ENCODE measurements at places on chromosomes 11 and 22.
A peak's percentile ranks its signal among the peaks of the same experiment; 100 is the strongest.

DNA sequence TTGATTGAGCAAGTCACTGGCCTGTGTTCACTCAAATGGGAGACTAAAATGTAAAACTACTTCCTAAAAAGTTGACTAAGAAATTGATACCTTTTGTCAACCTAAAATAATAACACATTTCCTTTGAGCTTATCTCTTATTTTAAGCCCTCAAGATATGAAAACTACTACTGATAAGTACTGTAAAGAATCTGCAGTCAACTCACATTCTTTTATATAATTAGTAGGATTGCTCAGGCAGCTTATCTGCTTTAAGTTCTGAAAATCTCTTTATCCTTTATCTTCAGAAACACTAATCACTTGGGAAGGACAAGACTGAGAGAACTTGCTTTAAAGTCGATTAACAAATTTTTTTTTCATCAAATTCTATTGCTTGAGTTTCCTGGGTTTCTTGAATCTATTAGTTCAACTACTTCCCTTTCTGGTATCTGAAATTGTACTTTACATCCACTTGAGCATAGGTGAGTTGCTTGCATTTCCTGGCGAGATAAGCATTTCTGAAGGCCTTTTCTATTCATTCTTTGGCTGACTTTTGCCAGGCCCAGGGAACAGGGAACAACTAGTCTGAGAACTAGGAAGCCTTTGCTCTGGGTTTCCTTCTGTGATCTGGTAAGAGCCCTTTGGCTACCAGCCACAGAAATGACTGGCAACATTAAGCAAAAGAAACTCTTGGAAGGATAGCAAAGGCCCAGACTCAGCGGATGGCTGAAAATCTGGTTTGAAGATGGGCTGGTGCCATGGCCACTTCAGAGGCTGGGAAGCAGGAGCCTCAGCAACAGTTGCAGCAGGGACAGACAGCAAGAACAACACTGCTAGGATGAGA lies 19.3 kb upstream of the CSRP3 start:
- no peak for DNase-seq

GRCh38 chr22:44931077-44931540 lies 78.7 kb downstream of the PHF21B start:
- peak; percentile 53 for DNase-seq

DNA sequence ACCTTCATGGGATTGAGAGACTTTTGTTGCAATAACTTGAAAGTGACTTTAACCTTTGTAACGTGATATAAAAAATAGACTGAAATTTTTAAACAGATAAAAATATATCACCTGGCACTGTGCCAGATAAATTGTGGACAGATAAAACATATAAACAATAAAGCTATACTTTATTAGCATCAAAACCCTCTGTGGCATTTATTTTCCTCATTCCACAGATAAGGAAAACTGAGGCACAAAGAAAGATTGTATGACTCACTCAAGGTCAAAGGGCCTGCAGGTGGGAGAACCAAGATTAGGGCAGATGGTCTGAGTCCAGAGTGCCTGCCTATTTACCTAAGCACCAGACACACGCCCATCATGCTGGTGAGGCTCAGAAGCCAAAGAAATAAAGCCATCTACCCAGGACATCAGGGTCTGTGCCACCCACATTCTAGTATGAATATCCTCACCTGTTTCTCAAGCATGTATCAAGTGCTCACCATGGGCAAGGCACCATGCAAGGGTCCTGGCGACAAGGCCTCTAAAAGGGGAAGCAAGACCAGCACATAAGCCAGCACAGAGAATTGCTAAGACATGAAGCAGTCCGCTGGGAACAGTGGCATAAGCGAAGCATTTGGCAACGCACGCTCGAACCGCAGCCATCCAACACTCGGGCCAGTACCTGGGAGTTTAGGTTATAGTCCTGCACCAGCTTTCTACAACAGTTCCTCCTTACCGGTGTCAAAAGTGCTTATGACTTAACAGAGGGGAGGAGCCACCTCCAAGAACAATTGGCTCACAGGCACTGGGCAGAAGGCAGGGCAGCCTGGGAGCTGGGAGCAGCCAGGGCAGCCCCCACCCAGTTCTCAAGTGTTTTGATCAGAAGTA lies 17.6 kb downstream of the MYH9 start:
- peak; percentile 57 for DNase-seq

DNA sequence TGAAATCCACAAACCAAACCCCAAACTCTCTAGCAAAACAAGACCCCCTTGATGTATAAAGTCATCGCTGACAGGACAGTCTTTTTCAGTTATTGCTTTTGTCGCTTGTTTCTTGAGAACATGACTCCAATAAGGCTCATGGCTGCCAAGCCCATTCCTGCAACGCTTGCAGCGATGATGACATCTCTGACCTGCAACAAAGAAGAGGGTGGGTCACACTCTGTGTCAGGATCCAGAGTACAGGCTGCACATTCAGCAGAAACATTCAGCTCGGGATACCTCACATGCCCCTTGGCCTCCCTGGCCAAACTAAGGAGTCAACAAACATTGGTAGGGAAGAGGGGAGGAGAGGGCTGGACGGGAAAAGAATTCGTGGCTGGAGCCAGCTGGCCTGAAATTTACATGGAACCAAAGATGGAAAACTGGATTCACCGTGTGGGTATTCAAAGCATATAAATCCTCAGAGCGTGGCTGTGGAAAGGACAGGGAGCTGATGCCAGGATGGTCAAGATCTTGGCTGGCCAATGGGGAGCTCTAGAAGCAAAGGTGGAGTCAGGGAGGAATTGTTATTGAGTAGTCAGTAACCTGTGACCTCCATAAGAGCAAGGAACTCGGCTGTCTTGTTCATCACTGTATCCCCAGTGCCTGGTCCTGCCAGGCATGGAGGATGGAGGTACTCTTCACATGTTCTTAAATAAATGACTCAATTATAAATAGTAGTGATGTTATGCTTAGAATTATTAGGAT lies 11.8 kb upstream of the PLAAT2 start:
- DNase-seq: no peak
